AG10803 (cell line): ENCODE measurements at places on chromosomes 5 and 9.

- no peak for DNase-seq
Measured at GRCh38 chr5:143251946-143252345, 151.5 kb downstream of the NR3C1 start.

DNA sequence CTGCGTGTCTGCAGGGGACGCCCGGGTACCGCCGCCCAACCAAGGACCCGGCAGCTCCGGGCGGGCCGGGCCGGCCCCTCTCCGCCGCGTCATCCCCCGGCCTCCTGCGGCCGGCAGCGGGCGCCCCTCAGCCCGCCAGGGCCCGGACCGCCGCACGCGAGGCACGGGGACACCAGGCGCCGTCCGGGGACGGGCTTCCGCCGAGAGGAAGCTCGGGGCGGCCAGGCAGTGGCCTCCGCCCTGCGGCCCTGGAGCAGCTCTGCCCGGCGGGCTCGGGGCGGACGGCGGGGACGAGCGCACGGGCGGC is 373 bp downstream of the FBXW5 start:
- DNase-seq = peak; percentile 63

- no peak for DNase-seq
Measured at GRCh38 chr9:16345902-16346301, 524.6 kb downstream of the BNC2 start.

DNA sequence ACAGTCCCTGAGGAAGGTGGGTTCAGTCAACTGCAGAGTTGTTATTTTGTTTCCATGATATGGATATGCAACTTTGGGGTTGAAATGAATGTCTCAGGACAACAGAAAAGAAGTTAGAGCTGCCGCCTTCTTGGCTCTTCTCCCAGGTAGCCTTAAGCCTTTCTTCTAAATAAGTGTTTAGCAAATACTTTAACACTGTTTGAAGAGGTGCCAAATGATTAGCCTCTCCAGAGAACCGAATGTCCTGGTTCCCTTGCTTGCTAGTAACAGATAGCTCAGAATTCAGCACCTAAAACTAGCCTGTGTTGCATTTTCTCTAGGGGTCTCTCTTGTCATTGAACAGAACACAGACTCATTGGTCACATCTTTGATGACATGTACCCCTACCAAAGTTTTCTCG is 127.7 kb upstream of the PIK3R1 start:
- DNase-seq = no peak

DNA sequence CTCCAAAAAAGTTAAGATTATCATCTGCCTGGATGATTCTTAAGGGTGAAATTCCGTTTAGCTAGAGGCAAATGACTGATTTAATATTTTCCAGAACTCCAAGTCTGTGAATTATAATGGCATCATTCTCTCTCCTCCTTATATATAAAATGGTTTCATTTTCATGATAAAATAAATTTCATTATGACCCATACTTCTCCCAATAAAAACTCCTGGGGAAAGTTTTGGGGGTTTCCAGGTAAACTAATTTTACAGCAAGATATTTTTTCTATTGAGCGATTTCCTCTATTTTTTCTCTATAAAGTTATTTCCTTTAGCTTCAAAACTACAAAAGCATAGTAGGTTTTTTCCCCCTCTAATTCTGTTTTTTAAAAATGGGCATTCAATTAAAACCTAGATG is 7.6 kb upstream of the OTULIN start:
- DNase-seq = no peak

- DNase-seq = no peak
Measured at GRCh38 chr9:88817628-88818027, 173.6 kb upstream of the S1PR3 start.

DNA sequence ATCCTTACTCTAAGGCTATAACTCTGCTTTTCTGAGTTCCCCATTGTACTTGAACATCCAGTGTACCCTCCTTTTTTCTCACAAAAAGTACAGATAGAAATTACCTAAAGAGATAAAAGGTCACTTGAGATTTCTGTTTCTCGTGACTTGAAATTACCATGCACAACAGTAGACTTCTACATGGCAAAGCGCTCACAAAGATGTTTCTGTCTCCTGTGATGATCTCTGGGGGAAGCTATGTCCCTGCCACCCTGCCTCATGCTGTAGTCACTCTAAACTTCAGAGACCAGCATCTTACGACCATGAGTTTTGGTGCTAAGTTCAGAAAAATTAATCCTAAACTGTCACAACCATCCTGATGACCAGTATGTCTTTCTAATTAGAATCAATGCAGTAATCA is 36.2 kb downstream of the NFIB start:
- no peak for DNase-seq

GRCh38 chr5:77424921-77425320 is 67.2 kb downstream of the WDR41 start:
- DNase-seq = no peak

GRCh38 chr5:37005946-37006540 is 129.5 kb downstream of the NIPBL start:
- DNase-seq = peak; percentile 39

DNA sequence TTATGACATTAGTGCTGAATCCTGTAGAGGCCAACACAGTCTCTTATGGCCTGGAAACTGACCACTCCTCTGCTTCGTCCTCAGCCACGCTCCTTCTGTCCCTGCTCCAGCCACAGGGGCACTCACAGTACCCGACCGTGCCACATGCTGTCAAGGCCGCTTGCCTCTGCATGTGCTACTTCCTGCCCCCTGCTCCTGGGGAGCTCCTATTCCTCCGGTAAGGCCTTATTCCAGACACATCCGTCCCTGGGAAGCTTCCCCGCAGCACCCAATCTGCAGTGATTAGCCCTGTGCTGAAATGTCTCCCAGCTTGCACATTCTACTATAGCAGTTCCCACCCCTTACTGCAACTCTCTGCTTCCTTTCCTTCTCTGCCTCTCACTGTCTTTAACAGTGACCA is 187.5 kb downstream of the CRB2 start:
- DNase-seq = no peak

DNA sequence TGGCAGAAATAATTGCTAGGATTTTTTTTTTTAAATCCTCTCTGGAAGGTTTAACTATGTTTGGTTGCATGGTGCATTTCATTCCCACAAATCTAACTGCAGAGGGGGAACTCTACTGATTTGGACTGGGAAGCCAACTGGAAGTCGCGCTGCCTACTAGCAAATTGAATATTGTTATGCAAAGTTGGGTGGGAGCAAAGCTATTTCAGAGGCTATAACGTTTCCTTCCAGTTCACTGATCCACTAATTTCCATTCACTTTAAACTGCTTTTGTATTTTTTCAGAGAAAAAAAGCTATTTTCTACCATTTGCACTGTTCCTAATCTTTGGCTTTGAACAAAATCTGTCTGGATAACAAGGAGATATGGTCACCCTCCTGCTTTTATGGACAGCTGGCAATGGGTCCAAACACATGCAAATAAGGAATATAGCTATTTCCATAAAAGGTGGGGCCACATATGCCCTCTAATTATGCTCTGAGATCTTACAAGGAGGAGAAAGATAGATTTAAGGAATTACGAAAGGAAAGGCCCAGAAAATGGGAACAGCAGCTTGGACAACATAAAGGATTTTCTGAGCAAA is 40.1 kb downstream of the MACIR start:
- no peak for DNase-seq

DNA sequence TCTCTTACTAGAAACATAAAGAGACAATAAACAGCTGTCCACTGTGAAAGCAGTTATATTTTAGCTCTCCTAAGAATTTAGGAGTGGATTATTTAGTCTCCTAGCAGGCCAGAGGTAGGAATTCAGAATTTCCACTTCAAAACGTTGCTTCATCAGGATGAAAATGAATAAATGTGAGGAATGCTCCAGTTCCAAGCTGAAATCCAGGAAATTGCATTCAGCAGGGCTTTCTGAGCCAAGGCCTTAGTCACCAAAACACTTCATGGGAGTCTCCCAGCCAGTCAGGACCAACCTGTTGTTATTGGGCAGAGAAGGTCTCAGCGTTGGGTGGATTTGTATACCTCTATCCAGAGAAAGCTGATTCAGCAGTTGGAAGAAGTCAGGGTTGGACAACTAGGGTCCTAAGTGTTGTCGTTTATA is 1040.3 kb downstream of the TLE1 start:
- DNase-seq = peak; percentile 83

GRCh38 chr5:74241751-74242140 is 398.8 kb downstream of the ENC1 start:
- peak; percentile 46 for DNase-seq

DNA sequence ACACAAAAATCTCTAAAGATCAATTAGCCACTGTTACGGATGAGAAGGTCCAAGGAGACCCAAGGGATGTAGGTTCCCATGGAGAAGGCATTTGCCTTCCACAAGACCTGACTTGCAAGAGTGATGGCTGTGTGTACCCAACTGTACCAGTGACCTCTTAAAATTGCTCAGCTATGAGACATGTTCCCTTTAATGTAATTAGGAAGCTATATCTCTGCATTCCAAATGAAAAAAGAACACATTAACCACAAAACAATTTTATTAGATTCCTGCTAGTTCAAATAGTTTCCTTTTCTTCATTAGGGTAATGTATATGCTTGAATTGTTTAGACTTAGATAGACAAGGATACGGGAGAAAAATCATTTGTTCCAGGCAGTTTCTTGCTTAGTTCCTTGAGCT is 3.3 kb downstream of the OR2Y1 start:
- no peak for DNase-seq

GRCh38 chr9:86945728-86946200 is 1.5 kb downstream of the GAS1 start:
- DNase-seq = peak; percentile 48

- no peak for DNase-seq
Measured at GRCh38 chr5:143877196-143877595, 65.2 kb downstream of the HMHB1 start.

DNA sequence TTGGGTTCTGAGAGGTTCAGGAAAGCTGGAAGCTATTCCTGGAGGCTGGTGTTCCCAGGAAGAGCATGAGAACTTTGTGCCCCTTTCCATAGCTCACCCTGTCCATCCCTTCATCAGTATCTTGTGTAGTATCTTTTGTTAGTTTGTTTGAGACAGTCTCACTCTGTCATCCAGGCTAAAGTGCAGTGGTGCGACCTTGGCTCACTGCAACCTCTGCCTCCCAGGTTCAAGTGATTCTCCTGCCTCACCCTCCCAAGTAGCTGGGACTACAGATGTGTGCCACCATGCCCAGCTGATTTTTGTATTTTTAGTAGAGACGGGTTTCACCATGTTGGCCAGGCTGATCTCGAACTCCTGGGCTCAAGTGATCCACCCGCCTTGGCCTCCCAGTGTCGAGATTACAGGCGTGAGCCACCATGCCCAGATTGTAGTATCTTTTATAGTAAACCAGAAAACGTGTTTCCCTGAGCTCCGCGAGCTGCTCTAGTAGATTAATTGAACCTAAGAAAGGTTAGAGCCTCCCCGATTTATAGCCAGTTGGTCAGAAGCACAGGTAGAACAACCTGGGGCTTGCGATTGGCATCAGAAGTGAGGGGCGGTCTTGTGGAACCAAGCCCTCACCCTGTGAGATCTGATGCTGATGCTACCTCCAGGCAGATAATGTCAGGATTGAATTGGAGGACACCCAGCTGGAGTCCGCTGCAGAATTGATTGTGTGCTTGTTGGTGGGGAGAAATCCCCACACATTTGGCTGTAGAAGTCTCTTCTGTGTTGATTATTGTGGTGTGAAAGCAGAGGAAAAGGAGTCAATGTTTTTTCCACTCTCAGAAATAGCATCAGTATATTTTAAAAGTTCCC is 32.3 kb downstream of the ATP6V0E1 start:
- DNase-seq = no peak

- DNase-seq = no peak
Measured at GRCh38 chr5:123746683-123747360, 234.8 kb downstream of the CSNK1G3 start.

GRCh38 chr9:97501177-97501971 is at the start of gene TMOD1:
Gene TMOD1 (plus strand): TSS chr9:97501666. CDS start chr9:97524189, 22,523 bp downstream.
- no peak for DNase-seq

DNA sequence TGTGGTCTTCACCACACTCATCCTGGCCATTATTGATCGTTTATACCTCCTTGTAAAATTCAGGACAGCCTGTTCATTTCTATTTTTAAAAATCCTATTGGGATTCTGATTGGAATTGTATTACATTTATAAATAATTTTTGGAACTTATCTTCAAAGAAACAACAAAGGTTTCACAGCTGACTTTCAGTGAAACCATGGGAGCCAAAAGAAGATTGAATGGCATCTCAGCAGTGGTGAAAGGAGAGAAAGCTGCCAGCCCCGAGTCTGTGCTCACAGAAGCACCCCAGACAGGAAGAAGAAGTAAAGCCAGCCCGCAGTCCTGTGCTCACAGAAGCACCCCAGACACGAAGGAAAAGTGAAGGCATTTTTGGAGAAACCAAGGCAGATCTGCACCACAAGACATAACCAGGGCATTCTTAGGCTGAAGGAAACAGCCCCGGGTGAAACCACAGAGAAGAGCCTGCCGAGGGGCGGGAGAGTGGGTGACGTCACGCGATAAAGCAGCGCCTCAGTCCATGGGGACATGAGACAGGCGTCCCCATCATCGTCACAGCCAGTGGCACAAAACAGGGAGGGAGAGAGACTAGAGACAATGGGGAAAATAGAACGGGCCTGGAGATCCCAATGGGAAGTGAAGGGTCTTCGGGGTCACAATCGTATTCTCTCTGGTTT is 42.5 kb upstream of the SLC9A3 start:
- no peak for DNase-seq

GRCh38 chr5:77853353-77853907 is 77.3 kb upstream of the TBCA start:
- no peak for DNase-seq

DNA sequence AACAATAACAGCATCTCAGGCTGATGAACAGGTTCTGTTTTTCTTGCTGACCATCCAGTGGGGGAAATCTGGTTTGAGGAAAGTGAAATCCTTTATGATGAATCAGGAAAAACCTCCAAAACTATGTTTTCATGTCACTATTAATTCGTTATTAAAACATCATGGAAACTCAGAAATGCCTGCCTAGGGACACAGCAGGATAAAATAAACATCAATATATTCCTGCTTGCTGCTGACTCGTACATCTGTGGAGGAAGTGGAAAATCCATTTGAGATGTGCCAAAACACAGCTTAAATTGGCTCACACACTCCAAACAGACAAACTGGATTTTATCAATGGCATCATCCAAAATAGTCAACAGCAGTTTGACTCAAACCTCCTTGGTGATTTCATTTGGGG is 53.0 kb downstream of the TEK start:
- peak; percentile 73 for DNase-seq

DNA sequence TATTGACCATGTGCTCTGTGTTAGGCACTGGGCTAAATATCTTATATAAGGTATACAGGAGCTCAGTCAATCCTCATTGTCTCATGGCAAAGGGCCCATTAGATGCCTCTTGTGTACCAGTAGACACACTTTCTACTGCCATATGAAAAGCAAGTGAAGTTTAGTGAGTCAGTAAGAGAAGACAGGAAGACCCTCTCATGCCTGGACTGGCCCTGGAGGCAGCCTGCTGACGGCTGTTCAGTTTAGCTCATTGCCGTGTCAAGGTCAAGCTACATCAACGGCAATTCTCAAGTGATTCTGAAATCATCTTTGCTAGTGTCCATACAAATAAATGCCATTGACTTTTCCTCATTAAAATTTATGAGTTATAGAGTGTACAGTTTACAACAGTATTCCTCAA is 237.9 kb downstream of the IRX1 start:
- no peak for DNase-seq
